ENCODE measurements at places on chromosomes 4 and X.
A peak's percentile ranks its signal among the peaks of the same experiment; 100 is the strongest.

DNA sequence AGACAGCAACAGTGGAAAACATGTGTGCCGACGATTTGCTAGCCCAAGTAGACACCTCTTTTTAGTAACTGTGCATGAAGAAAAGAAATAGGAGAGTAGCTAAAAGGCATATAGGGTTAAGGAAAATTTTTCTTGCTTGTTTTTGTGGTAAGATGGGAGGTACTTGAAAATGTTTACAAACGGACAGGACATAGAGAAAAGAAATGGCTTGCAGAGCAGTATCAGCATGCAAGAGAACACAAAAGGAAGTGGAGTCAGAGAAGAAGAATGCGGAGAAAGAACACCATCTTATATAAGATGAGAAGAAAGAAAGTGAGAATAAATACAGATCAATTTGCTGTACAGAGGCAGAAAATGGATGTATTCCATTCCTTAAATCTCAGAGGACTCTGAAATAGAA lies 263.7 kb upstream of the ETNPPL start:
- DNase-seq = no peak

DNA sequence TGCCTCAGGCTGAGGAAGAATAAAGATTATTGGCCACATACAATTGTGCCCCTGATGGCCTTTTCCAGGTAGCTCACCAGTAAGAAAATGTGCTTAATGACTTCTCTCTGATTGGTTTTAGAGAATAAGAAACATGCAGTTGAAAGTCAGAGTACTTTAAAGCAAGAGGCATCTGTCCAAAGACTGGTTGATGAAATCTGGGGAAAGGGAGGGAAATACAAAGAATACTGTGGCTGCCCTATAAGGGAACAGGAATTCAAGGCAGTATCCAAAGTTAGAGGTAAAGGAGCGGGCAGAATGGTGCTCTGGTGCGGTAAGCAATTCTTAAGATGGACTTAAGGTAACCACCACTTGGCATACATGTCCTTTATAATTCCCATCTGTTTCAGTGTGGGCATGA lies 11.4 kb downstream of the PBDC1 start:
- DNase-seq = no peak

DNA sequence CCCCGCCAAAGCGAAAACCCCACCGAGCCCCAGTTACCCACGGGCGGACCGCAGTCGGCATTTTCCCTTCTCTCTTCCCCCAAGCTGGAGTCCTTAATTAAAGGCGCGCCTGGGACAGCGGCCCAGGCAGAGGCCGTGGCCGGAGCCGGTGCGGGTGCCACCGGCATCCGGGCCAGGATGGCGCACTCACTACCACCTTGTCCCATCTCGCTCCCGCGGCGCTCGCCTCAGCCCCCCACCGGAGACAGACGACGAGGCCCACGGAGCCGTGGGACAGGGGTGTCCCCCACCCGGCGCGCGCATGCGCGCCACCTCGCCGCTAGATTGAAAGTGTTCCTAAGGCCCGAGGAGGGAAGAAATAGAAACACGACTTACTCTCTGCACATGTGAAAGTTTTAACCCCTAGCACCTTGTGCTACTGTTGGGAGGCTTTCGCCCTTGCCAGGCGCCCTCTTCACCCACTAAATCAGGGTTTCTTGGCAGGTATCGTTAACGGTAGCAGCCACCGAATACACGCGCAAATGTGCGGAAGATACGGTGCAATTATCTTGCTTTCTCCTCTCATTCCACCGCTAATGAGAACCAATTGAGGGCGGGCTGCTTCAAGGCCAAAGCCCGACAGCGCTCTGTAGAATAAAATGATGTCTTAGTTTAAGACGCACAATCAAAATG lies 64.3 kb upstream of the CCDC160 start:
- DNase-seq = peak; percentile 89

- no peak for DNase-seq
These were observed 6.8 kb upstream of the MND1 start for GRCh38 chr4:153337686-153338085.

GRCh38 chrX:154443992-154444754 lies at the start of gene FAM50A:
TSS of gene FAM50A (plus strand) at chrX:154444141. CDS start at chrX:154444236, 95 bp downstream.
- DNase-seq = peak; percentile 82

- no peak for DNase-seq
These were observed 930.2 kb upstream of the DIAPH2 start for GRCh38 chrX:95754411-95754810.

DNA sequence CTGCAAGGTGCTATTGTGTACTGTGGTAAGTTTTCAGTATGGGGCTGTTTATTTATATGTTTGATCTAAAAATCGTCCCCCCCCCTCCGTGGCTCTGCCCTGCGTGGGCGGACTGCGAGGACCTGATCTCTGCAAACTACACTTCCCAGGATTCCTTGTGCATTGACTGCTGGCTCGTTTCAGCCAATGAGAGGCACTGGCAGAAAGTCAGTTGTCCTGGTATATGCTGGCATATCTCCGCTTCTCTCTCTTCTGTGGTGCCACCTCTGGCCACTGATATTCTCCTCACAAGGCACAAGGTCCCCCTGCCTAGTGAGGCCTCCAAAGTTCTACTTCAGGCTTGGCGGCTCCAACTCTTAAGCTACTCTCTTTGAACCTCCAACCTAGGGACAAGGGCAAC lies 168.8 kb upstream of the ZFP42 start:
- DNase-seq = no peak

DNA sequence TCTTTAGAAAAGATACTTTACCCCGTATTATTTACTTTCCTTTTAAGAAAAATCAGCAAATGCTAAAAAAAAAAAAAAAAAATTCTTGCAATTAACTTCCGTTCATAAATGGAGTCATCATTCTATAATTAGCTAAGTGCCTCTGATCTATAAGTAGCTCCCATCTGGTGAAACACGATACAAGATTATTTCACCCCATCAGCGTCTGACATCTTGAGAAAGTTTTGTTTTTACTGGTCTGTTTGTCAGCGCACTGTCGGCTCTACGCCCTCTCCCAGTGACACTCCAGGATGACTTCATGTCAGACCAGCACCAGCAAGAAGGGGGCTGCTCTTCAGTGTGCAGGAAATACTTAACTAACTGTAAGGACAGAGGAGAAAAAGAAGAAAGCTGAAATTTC lies 108.3 kb downstream of the AFAP1 start:
- DNase-seq = no peak

GRCh38 chr4:54742636-54743399 lies 85.1 kb downstream of the KIT start:
- no peak for DNase-seq

DNA sequence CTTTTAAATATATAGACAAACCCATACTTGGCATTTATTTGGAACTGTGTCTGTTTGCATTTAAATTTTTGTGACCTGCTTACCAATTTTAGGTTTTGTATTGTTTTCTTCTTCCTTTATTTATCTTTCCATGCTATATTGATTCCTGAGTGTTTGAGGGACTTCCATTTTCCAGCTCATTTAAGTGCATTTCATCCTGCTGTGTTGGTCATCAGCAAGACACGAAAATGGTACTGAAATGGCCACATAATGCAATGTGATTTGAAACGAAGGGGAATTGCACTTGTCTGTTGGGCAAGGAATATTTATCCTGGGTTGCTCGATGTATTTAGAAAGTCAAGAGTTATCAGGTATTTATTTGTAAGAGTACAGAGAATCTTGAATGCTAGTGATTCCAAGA lies 524.3 kb upstream of the MAGEB2 start:
- no peak for DNase-seq

- no peak for DNase-seq
These were observed 14.2 kb downstream of the ZNF185 start for GRCh38 chrX:152912106-152912505.

DNA sequence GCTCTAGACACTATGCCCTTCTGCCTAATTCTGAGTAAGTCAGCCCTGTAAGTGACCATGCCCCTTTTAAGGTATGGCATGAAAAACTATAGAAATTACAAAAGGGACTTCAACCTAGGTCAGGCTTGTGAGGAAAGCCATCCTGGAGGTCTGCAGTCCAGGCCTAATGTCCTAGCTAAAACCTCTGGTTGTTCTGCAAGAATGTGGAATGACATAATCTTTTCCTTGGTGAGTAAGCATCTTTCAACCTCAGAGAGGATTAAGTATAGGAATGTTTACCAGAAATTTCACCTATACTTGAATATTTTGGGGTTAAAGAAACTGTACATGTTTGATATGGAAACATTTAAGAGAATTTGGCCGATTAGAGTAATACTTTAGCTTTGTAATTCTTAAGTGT lies 23.8 kb upstream of the HPSE start:
- DNase-seq = no peak

DNA sequence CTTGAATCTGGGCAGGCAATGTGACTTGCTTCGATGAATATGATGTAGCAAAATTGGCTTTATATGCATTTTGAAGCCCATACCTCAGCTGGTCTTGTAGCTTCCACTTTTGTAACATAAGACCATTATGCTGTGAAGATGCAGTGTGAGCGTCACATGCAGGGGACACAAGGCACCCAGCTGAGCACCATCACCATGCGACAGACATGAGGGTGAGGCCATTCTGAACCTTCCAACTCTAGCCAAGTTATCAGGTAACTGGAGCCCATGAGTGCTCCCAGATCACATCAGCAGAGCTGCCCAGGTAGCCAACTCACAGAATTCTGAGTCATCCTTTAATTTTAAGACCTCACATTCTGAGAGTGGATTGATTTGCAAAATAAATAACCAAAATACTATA lies 705.9 kb downstream of the FSTL5 start:
- DNase-seq = no peak

DNA sequence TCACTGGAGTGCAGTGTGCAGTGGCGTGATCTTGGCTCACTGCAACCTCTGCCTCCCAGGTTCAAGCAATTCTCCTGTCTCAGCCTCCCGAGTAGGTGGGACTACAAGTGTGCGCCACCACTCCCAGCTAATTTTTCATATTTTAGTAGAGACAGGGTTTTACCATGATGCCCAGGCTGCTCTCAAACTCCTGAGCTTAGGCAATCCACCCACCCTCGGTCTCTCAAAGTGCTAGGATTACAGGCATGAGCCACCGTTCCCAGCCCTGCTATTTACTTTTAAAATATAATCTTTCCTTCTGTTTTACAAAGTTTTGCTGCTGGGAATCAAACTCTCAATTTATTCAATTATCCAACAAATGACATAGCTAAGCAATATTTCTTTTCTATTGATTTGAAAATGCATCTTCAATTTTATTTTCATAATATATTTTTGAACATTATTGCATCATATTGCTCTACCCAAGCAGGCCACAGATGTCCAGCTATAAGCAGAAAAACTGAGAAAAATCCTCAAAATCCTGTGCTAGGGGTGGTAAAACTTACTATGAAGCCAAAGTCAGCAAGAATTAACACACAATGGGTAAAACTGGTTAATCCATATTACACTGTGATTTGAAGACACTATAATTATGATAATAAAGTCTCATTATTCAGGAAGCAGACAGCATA lies 5.2 kb downstream of the TIFA start:
- DNase-seq = no peak

- no peak for DNase-seq
These were observed 69.5 kb downstream of the PLAC1 start for GRCh38 chrX:134588806-134589205.

DNA sequence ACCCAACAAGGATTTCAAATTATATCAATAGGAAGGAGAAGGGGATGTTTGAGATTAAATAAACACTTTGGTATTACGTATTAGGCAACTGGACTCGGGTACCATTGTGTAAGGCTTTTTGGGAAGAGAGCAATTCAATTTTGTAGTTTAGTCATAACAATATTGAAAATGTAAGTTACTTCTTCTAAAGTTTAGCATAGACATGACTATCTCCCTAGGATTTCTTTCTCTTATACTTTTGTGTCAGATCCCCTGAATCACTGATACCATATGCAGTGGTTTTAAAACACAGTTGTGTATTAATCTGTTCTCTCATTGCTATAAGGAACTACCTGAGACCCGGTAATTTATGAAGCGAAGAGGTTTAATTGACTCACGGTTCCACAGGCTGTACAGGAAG lies 123.8 kb upstream of the FAM9C start:
- no peak for DNase-seq

GRCh38 chr4:177320721-177321120 lies 11.0 kb downstream of the NEIL3 start:
- DNase-seq = no peak

- DNase-seq = no peak
These were observed 221.7 kb upstream of the DIPK2B start for GRCh38 chrX:45422216-45422925.

DNA sequence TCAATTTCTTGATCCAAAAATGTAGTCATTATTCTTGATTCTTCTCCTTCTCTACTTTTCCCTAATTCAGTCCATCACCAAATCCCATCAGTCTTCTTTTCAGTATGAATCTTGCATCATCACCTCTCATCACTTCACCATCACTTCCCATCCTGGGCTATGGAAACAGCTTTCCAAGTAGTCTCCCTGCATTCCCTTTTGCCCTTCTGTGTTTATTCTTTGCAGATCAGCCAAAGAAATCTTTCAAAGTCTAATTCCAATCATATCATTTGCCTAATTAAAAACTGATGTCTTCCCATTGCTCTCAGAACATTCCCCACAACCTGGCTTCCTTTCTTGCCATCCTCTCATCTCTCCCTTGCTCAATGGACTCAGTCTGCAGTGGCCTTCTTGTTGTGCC lies 201.7 kb upstream of the ADAMTS3 start:
- no peak for DNase-seq

GRCh38 chrX:5117816-5118215 lies 1110.9 kb downstream of the NLGN4X start:
- no peak for DNase-seq

GRCh38 chrX:150525061-150525919 lies 43.1 kb upstream of the MTM1 start:
- no peak for DNase-seq

- DNase-seq = no peak
These were observed 175.6 kb upstream of the GPC4 start for GRCh38 chrX:133590703-133591505.

GRCh38 chr4:172109466-172109865 lies 296.3 kb downstream of the GALNTL6 start:
- no peak for DNase-seq

DNA sequence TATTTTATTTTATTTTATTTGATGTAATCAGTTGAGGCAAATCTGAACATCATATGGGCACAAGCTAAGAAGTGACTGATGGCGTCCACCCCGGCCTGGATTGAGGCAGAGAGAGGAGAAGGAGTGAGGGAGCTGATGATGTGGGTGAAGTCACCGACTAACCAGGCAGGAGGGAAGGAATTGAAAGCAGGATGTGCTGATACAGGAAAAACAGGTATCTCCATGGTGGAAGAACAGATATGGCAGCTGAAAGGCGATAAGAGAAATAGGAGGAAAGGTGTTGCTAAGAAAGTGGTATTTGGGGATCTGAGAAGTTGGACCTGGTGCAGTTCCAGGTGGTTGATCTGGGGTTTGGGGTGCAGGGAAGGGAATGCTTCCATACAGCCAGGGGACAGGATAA lies 37.6 kb upstream of the GYPB start:
- no peak for DNase-seq

DNA sequence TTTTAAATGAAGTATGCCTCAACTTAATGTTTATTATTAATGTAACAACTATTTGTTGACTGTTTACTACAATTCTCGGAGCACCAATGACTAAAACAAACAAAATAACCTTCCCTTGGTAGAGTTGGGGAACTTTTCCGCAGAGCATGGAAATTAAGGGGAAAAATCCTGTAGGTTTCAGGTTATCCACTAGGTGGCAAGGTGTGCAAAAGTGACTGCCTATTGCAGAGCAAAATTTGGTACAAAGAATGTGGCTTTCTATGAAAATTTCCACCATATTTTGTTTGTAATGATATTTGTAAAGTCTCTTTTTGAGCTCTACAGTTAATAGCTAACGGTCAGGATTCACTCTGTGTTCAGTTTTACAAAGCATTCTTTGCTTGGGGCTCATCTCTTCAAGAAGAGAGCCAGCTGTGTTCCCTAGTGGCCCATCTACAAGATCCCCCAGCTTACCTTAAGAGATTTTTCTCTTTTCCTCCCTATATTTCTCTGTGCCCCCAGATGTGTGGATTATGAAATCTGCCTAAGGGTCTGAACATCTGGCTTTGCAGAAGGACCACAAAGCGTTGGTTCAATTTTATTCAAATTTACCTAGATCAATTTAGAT lies 61.1 kb downstream of the FBXO8 start:
- DNase-seq = no peak

All from upper lobe of left lung (tissue), 6 donors.